Activated CD8-positive, alpha-beta memory T cell treated with anti-CD3 and anti-CD28 coated beads for 1 hour (primary cell): ENCODE measurements at places on chromosomes 3 and 15.

- no peak for DNase-seq
Measured at GRCh38 chr3:193910886-193911738, 224.8 kb upstream of the HES1 start.

DNA sequence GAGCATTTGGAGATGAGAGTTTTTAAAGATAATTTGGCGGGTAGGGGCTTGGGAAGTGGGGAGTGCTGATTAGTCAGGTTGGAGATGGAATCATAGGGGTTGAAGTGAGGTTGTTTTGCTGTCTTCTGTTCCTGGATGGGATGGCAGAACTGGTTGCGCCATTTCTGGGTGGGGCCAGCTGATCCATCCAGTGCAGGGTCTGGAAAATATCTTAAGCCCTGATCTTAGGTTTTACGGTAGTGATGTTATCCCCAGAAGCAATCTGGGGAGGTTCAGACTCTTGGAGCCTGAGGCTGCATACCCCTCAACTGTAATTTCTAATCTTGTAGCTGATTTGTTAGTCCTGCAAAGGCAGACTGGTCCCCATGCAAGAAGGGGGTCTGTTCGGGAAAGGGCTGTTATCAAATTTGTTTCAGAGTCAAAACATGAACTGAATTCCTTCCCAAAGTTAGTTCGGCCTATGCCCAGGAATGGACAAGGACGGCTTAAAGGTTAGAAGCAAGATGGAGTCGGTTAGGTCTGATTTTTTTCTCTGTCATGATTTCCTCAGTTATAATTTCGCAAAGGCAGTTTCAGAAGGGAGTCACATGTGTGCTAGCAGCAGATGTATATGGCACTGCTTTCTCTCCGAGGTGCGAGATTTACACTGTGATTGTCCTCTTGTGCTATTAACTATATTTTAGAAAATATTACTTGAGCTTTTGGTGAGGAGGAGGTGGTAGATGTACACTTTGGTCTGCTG is 540.4 kb downstream of the EDEM1 start:
- DNase-seq = no peak

- no peak for DNase-seq
Measured at GRCh38 chr15:25832158-25832557, 31.0 kb downstream of the ATP10A start.

GRCh38 chr15:37758412-37758811 is 176.0 kb upstream of the TMCO5A start:
- DNase-seq = no peak

DNA sequence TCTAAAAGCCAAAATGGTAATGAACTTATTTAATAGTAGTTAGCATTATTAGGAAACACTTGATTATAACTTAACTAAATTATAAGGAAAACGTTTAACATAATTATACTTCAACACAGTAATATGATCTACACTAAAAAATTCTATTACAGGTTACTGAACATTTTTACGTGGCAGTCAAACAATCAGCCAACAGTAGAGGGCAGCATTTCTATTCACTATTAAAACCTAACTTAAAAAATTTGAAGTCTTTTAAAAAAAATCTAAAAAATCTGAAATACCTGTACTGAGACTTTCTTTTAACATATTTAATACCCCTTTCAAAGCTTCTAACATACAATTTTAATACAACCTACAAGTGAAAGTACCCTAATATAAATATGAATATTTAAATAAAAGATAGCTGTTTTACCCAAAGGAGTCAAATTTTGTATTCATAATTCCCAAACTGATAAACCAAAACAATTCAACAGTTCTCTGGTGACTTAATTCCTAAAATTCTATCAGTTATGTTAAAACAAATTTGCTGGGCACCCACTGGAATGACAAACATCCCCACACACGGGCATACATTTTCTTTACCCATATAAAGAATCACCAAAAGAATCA is 41.5 kb downstream of the DLG1 start:
- no peak for DNase-seq

DNA sequence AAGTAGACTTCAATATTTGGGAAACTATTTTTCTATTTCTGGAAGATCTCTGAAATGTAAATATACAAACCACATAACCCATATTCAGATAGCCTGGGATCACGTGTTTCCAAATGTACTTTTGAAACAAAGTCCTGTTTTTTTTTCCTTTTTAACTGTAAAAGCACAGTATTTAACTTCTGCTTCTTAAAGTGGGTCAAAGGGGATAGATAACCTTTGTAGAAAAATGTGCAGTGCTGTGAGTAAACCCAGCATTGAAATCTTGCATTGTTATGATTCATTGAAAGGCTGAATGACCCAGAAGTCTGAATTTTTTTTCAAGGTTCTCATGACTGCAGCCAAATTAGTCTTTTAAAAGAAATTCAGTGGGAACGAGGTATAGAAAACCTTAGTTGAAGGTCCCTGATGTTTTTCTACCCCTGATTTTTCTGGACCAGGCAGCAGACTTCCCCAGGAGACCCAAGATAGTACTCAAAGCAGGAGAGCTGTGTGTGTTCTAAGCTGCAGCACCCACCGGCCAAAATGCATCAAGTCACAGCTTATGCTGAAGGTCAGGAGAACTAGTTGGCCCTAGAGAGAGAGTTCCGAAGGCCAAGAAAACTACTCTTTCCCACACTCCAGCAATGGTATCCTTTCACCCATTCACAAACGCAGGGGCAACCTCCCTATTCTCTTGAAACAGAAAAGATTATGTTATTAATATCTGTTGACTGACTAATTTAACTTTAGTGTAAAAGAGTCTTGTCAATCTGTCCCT is 43.6 kb upstream of the APH1B start:
- no peak for DNase-seq

DNA sequence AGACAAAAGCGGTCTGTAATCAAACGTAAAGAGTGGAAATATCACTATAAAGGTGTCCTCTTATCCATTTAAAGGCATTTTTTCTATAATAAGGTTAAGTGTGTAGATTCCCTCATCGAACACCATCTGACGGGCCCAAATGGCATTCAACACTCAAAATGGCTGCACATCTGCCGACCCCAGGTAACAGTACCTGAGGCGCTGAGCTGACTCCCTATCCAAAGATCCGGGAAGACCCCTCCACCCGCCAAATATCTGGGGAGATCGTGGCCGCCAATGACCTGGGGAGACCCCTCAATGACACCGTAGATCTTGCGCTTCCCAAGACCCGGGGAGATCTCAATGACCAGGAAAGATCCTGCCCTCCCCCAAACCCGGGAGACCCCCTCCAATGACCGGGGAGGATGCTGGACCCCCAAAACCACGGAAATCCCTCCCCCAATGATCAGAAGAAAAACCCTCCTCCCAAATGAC is 476 bp downstream of the IP6K2 start:
- peak; percentile 5 for DNase-seq

DNA sequence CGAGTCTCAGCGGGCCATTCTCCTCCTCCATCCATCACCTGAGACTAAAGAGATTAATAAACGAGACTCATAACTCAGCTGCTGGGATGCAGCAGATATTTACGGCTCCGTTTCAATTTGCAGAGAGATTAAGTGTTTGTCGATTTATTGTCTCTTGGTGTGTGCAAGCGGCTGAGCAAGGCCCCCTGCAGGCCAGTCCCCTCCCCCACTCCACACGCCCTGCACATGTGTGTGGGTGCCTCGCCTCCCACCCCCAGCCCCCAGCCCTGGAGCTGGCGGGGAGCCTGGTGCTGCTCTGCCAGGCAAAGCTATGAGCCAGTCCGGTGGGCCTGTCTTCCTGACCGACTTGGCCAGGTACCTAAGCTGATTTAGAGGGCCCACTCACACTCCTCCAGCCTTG is 63.0 kb downstream of the CYP11A1 start:
- DNase-seq = no peak

GRCh38 chr3:142960322-142960850 is 3.1 kb downstream of the PAQR9 start:
- DNase-seq = no peak

DNA sequence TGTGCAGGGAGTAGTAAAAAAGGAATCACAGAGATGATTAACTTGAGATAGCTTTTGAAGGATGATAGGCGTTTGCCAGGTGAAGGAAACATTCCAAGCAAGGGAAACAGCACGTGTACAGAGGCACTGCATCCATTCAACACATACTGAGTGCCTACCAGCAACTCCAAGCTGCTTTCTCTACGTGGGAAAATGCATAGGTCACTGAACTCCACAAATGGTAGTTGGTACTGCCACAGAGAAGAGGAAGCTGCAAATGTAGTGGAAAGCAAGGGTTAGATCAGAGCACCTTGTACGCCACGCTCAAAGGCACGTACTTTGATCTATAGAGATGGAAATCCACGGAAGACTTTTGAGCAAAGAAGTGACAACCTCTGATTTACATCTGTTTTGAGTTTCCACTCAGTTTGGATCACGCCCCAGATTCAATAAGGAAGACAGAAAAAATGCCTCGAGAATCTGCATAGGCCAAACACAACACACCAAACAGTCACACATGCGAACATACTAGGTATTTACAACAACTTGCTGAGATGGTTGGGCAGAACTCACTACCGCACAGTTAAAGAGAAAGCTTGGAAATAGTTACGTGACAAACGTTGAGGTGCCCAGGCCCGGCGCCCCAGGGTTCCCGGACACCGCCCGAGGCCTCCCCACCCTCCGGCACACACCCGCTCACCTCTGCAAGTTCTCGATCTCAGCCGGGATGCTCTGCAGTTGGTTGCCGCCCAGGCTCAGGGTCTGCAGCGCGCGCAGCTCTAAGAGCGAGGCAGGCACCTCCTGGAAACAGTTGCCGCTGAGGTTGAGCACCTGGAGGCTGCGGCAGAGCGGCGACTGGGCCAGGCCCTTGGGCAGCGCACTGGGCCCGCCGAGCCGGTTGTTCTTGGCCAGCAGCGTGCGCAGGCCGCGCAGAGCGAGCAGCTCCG is 826 bp downstream of the LRRC58 start:
- DNase-seq = no peak

DNA sequence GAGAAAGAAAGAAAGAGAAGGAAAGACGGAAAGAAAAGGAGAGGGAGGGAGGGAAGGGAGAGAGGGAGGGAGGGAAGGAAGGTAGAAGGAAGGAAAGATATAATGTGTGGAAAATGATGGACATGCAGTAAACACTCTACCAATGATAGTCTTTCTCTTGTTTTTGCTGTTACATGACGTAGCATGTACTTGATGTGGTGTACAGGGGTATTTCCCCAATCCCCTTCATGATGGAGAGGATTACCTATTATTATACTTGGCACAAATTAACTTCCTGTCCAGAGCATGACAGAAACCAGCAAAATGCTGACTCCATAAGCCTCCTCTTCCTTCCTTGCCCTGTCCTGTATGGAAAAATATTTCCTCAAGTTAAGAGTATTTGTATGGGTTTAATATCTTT is 124.4 kb downstream of the B3GALNT1 start:
- DNase-seq = no peak

DNA sequence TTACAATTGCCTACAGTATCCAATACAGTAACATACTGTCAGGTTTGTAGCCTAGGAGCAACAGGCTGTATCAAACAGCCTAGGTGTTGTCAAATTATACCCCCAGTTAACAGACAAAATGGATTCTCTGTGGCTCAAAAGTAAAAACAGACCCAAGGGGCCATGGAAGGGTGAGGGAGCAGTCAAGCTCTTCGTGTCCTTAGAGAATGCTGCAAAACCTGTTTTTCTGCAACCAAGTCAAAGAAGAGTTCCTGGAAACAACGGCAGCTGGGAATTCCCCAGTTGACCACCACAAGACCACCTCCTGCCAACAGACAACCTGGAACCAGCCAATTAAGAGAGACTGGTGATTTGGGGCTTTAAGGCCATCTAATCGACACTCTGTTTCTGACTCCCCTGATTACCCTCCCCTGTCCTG is 11.1 kb upstream of the THUMPD3 start:
- DNase-seq = no peak

DNA sequence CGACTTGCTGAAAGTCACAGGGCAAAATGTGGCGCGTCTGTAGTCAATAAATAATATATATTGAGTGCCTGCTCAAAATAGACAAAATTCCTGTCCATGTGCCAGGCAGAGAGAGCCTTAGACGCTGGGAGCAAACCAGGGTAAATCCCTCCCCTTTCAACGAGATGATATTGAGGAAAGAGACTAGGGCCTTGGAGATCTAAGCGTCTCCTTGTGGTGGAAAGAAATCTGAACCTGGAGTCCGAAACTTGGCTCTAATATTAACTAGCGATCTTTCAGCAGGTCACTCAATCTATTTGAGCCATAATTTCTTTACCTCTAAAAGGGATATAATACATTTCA is 348 bp upstream of the DPP8 start:
- no peak for DNase-seq

GRCh38 chr3:18224426-18224825 is 200.7 kb downstream of the SATB1 start:
- no peak for DNase-seq

DNA sequence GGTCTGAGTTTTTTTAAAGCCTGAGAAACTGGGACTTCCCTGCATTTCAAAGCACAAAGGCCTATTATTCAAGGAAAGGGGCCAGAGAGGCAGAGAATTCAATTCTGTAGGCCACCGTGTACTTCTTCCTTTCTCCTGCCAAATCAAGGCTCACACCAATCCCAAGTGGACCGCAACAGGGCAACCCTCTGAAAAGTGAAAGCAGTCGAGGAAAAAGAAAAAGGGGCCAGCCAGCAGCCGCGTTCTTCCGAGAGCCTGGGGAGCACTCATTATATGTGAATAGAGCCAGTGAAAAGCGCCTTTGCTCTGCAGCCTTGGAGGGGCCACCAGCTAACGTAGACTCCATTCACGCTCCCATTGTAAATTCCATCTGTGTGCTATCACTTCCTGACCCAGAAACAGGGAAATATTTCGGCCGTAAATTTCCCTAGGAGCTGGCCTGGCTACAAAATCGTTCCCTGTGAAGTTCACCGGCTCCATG is 45.9 kb upstream of the THUMPD3 start:
- no peak for DNase-seq

GRCh38 chr3:172580680-172581401 is 57.6 kb upstream of the TNFSF10 start:
- DNase-seq = no peak

DNA sequence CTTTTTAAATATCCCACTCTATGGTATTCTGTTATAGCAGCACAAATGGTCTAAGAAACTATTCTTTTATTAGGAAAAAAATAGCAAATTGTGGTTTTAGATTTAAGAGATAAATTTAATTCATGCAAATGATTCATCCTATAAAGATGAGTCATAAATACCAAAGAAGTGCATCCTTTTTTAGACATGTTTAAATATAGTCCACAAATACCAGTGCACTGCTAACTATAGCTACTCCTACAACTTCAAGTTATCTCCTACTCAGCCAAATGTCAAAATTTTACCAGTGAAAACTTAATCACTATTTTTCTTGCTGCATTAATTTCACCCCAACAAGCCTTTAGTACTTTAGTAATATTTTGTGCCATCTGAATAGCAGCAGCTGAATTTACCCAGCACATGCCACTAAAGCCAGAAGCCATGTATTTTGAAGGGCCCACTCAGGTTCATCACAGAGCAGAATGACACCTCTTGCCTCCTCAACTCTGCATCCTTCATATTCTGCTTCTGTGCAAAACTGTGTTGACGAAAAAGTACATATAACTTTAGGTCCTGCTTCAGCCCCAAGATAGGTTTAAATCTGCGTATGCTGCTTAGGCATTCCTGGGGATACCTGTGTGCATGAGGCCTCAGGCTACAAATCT is 24.9 kb downstream of the CX3CR1 start:
- no peak for DNase-seq
